ENCODE measurements at places on chromosomes 1 and 21. TPM values are rescaled to one million over a fixed set of nuclear protein-coding genes. Genes with fewer than 3 reads are reported as not detected.

GRCh38 chr1:1000357-1001056 lies 610 bp upstream of the HES4 start:
- no peaks in the 10 kb centered on the region for H3K27me3 ChIP-seq
- H3K4me3 ChIP-seq = peak overlapping the region; percentile 33
- DNase-seq = peak; percentile 90
- H3K36me3 ChIP-seq = no peaks in the 10 kb centered on the region
- peak overlapping the region; percentile 90 for H3K27ac ChIP-seq

DNA sequence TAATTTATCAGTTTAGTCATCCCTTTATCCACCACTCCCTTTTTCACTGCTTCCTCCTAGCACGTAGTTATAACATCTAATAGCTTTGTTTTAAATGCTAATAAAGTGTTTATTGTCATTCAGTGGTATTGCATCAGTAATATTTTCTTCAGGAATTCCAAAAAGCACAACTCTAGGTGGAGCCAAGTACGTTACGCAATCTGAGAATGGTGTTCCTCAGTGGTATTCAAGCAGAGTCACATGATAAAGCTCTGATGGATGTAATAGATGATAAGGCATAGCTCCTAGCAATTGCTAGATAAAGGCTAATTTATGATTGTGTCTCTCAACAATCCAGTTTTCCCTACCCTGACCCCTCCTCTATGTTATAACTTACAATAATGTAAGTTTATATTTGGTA lies 494.6 kb upstream of the ADGRL4 start:
- no peaks in the 10 kb centered on the region for H3K4me1 ChIP-seq
- H3K27me3 ChIP-seq = peaks cover 3% of the 10 kb centered on the region
- H3K4me3 ChIP-seq = no peak overlapping the region
- DNase-seq = no peak

- H3K36me3 ChIP-seq = no peaks in the 10 kb centered on the region
- DNase-seq = no peak
- H3K4me1 ChIP-seq = no peaks in the 10 kb centered on the region
- H3K27me3 ChIP-seq = no peaks in the 10 kb centered on the region
- no peak overlapping the region for H3K4me3 ChIP-seq
Measured at GRCh38 chr1:16189921-16190621, 22.4 kb downstream of the ARHGEF19 start.

- no peak overlapping the region for H3K4me3 ChIP-seq
- H3K4me1 ChIP-seq = no peaks in the 10 kb centered on the region
- H3K36me3 ChIP-seq = no peaks in the 10 kb centered on the region
- no peak overlapping the region for H3K27ac ChIP-seq
Measured at GRCh38 chr21:33109574-33110339, 39.8 kb downstream of the OLIG1 start.

GRCh38 chr1:152162792-152163463 lies 3.9 kb upstream of the RPTN start:
- no peak for DNase-seq
- no peaks in the 10 kb centered on the region for H3K4me1 ChIP-seq
- H3K27ac ChIP-seq = no peak overlapping the region
- H3K4me3 ChIP-seq = no peak overlapping the region

DNA sequence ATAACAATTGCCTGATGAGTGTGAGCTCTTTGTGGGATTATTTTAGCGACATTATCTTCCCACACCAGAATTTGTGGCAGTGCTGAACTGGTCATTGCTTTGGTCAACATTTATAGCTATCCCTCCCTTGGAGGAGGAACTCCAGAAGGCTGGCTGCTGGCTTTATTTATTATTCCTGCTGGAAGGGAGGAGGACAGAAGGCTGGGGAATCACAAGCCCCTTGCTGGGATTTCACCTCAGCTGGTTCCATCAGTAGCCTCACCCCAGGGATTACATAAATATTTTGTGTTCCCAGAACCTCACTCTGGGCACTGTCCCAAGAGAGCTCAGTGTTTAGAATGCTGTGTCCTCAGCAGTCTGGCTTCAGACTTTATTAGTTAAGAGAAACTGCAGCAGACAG lies 102.8 kb upstream of the C1orf21 start:
- no peaks in the 10 kb centered on the region for H3K4me1 ChIP-seq
- H3K27me3 ChIP-seq = no peaks in the 10 kb centered on the region
- H3K4me3 ChIP-seq = no peak overlapping the region
- no peak for DNase-seq
- H3K36me3 ChIP-seq = no peaks in the 10 kb centered on the region

DNA sequence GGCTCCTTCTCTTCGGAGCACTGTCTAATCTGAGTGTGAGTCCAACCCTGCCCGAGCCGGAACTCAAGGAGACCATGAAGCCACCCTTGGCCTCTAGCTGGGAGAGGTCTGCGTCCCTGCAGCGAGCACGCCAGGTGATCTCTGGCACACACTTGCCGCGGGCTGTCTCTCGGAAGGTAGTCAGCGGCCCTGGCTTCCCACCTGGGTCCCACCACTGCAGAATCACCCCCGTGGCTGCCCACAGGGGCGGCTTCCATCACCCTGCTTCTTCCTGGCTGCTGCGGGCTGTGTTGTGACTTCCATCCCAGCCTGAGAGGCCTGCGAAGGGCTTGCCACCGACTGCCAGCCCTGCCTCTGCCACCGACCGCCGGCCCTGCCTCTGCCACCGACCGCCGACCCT lies 17.0 kb downstream of the FAAP20 start:
- no peak overlapping the region for H3K4me3 ChIP-seq
- H3K27me3 ChIP-seq = no peaks in the 10 kb centered on the region
- no peaks in the 10 kb centered on the region for H3K36me3 ChIP-seq

DNA sequence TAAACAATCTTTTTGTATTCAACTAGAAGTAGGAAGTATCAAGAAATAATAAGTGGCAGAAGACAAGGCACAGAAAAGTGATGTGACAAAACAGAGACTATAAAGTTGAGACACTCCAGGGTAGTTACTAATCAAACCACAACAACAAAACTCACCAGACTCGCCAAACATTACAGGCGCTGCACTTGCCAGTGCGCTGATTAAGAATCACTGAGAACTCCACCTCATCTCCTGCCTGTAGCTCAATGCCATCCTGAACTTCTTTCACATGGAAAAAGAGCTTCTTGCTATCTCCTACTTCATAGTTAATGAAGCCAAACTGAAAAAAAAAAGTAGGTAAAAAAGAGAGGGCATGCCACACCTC lies 2.8 kb upstream of the NRAS start:
- no peak for DNase-seq
- peaks cover 67% of the 10 kb centered on the region for H3K36me3 ChIP-seq
- no peaks in the 10 kb centered on the region for H3K27me3 ChIP-seq
- H3K4me3 ChIP-seq = no peak overlapping the region

The TRIM62 gene
- polyA plus RNA-seq = 4.3 TPM

The CFAP74 gene
- polyA plus RNA-seq = 0.08 TPM

The ETV3L gene
- not detected for polyA plus RNA-seq
